ENCODE measurements at places on chromosomes 5 and 9.

DNA sequence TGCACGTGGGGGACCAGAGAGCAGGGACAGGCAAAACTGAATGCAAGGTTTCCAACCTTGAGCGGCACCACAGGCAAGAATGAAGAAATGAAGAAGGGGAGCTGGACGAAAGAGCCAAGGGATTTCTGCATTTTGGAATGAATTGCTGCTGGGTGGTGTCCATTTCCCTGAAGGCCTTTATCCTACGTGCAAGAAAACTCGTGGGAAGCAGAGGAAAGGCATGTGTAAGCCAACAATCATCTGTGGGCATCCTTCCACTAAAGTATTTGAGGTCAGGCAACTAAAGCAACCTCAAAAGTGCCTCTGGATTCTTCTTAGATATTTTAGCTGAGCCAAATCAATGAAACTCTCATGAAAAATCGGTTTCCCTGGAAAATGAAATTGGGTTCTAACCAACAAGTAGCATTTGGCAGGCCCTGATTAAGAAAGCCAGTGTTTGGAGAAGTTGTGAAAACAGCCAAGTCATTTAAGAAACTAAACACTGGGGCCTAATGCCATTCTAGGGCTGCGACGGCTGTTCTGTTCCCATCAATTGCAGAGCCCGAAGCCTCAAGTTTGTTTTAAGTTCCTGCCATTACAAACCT is 4.7 kb upstream of the TGFBI start:
- no peak for DNase-seq

GRCh38 chr9:115712981-115713380 is 440.6 kb upstream of the PAPPA start:
- DNase-seq: no peak

- no peak for DNase-seq
These were observed 55.0 kb downstream of the CD180 start for GRCh38 chr5:67141644-67142043.

DNA sequence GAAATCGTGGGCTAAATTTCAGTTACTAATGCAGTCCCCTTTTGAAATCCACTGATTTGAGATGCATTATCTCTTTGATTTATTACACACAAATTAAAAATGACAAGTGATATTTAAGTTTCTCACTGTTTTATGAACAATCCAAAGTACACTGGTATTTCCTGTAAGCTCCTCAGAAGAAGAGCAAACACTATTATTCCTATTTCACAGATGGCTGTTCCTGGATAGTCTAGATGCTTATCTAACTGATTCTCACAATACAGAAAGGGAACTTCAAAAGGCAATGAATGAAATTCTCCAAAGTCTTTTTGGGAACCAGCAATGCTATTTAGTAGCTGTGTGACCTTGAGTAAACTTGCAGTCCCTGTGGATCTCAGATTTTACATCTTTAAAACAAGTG is 404.7 kb upstream of the DAB2 start:
- no peak for DNase-seq

GRCh38 chr5:75611311-75612225 is at the start of gene ANKDD1B:
Gene ANKDD1B, plus strand, starts transcription at chr5:75611453. Its CDS starts 182 bp downstream, at chr5:75611635.
- DNase-seq: no peak

- no peak for DNase-seq
These were observed 145.1 kb upstream of the IRX2 start for GRCh38 chr5:2896371-2897275.

DNA sequence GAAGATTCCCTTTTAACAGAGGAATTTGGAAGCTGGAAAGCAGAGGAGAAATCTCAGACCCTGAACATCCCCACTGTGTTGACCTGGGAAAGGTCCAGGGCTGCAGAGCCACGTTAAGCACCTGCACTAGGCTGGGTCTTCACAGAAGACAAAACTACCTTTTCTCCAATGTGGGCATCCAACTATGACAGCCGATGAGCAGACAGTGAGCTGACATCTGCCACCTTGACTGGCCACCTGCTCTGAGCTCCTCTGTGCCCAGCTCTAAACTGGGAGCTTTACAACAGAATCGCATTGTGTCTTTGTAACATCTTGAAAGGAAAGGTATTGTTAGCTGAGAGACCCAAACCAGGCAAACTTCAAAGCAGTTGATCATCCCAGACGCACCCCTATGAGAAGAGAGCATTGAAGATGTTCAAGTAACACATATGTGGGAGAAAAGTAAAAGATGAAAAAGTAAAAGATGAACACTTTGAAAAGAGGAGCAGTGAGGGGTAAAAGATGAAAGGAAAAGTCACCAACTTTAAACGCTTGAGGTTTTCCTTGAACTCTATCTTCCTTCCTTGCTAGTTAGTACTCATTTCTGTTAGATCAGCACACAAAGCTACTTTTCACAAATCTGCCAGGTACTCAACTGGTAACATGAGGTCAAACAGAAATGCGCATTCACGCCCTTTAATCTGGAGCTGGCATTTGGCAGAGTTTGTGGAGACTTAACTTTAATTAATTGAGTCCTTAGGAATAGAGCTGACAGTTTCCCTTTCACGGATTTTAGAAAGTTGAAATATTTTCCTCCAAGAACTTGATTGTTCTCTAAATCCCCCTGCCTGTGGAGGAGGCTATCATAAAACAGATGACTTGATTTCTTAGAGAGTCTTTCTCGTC is 53.2 kb upstream of the CTXN3 start:
- no peak for DNase-seq

DNA sequence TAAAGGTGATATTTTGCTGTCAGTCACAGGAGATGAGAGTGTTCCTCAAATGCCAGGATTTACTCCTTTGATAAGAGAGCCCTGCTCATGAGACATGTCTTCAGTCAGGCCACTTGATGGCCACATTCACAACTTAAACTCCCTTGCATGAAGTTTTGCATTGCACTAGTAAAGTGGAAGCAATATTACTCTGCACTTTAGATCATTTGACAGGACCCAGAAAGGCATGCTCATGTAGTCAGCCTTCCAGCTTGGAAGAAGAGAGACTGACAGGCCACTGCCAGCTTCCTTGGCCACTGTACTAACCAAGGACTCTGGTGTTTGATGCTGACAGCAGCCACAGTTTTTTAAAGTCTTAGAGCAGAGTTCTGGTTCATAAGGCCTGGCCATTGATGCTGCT is 42.6 kb downstream of the NPR3 start:
- DNase-seq: no peak

DNA sequence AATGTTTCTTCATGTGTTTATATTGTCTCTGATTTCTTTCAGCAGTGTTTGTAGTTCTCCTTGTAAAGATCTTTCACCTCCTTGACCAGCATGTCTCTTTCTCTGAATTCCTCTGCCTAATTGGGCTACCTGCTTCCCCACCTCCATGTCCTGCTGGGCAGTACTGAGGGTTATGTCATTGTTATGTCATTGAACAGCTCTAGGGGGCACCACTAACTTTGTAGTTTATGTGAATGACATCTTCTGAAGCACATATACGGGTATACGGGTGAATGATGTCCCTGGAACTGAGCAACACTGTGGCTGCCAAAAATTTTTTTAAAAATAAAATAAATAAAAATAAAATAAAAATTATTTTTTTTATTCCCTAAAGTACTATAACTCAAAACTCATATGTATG is 16.9 kb upstream of the SNCAIP start:
- DNase-seq: no peak

- no peak for DNase-seq
These were observed 70.6 kb downstream of the HMHB1 start for GRCh38 chr5:143882520-143882919.

DNA sequence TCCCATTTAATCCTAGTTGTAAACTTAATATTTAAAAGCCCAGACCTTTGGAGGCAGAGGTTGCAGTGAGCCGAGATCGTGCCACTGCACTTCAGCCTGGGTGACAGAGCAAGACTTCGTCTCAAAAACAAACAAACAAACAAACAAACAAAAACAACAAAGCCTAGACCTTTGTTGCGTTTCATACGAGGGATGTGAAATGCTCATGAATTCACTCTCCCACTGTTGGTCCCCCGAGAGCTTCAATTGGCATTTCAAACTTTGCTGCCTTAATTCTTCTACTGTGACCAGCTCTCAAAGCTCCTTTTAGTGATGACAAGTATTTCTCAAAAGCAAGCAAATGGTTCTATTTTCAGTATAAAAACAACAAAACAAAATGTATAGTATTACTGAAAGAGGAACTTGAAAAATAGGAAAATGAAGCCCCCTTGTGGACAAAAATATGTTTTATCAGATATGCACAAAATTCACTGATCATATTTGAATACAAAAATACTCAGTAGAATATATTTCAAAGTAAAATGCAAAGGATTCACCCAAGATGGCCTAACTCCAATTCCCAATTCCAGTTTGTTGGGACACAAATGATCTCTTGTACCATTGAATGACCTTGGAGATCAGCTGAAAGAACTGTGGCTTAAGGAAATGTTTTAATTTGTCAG is 140.4 kb downstream of the ESM1 start:
- DNase-seq: peak; percentile 34

DNA sequence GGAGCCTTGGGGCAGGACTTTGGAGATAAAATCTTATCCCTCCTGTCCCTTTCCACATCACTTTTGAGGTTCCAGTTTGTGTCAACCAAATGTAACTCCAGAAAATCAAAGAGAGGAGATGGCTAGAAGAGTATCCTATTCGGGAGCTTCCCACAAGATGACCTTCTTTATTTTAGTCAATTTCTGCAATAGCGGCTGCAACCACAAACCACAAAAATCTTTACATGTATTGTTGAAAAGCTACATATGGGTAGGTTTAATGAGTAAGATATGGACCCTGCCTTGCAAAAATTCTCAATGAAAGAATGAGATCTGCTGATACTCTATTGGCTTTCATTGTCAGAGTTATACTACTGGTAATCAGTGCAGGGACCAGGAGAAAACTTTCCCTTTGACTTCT is 92.2 kb upstream of the MAMDC2 start:
- DNase-seq: peak; percentile 74

DNA sequence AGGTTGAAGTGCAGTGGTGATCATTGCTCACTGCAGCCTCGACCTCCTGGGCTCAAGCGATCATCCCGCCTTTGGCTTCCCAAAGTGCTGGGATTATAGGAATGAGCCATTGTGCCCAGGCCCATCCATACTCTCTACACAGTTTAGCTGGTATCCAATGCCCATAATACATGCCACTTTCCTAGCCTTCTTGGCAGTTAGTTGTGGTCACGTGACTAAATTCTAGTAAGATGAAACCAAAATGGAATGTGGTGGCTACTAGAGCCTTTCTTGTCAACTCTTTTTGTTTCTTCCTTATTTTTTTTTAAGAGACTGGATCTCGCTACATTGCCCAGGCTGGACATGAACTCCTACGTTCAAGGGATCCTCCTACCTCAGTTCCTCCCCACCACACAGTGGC is 15.3 kb upstream of the KIF27 start:
- DNase-seq: no peak

GRCh38 chr5:89309268-89309667 is 426.3 kb upstream of the MEF2C start:
- peak; percentile 25 for DNase-seq

DNA sequence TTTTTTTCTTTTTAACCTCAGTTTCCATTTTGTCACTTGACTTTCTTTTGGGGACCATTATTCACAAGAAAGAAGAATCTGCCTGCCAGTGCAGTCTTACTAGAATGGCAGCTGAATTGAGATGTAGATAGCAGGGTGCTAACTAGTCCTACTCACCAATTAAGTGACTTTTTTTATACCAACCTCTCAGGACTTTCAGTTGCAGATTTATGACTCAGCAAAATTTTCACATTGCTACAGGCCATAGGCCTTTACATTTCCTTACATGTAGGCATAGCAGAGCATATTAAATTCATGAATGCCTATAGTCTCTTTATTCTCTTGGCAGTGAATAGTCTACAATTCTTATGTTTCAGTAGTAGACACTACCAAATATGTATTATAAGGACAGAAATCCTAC is 54.0 kb upstream of the FKTN start:
- peak; percentile 15 for DNase-seq

DNA sequence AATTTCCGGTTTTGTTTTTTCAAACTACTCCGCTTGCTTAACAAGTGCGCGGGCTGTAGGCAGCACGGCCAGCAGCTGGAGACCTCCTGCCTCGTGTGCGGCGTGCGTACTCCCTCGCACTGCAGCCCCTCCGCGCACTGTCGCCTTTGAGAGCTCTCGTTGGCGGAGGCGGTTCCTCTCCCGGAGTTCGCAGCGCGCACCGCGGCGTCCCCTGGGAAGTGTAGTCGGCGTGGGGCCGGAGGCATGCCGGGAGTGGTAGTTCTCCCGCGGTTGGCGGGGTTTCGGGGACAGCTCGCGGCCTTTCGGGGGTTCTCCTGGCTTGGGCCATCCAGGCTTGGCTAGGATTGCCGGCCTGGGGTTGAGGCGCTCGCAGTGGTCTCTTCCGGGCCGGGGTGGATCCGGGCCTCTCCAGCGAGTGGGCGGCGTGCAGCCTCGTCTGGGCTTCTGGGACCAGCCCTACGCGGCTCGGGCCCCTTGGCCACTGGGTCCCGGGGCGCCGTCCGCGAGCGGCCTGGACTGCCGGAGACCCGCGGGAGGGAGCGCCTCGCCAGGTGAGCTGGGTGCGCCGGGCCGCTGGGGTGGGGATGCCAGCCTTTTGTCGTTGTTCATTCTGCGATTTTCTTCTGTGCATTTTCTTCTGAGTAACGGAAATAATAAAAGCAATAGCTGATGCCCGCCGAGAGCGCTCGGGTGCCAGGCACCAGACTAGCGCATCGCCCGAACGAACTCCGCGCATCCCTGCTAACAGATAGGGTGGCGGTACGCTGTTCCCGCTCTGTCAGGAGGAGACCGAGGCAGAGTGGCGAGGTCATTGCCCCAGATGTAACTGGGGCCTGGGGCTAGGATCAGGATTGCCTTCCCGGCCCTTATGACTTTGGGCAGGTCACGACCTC is at the start of gene ZNF354C:
TSS of gene ZNF354C (plus strand) at position 258 of the 893 bp plus-strand sequence. CDS start 1,696 bp downstream, outside the sequence.
- DNase-seq: peak; percentile 72

DNA sequence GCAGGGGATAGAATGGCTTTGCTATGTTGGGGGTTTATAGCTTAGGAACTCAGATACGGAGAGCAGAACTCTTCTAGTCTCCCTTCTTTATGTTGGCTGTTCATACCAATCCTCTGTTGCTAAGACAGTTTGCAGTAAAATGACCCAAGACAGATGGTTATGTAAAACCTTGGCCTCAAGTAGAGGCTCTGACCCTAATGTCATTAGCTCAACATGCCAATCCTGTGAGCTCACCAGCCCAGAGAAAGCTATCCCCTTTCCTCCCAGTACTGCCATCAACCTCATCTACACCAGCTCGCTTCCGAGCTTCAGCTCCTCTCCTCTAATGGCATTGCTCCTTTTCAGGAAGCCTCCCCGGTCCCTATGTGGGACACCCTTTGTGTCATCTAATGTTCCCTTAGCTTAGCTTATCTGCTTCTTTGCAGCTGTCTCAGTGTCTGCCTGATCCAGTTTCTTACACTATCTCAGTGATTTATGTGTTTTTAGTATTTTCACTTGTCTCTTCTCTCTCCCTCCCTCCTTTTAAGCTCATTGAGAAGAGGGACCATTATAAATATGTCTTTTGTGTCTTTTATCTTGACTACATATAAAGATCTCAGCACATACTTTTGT is 281.3 kb upstream of the CLINT1 start:
- DNase-seq: peak; percentile 58

DNA sequence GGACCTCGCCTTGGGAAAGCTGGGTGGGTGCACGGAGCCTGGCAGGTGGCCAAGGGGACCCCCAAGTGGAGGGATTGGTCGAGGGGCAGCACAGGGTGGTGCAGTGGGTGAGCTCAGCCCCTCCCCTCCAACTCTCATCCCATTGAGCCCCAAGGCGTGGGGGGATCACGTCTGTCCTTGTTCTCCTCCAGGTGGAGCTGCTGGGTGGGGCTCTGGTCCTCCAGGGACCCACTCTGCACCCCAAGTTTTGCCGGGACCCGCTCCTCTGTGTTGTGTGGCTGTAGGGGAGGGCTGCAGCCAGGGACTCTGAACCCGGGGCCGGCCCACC is 3.6 kb upstream of the FUT7 start:
- no peak for DNase-seq

All from HT1080 (cell line).